ENCODE measurements at places on chromosomes 12 and 14.

DNA sequence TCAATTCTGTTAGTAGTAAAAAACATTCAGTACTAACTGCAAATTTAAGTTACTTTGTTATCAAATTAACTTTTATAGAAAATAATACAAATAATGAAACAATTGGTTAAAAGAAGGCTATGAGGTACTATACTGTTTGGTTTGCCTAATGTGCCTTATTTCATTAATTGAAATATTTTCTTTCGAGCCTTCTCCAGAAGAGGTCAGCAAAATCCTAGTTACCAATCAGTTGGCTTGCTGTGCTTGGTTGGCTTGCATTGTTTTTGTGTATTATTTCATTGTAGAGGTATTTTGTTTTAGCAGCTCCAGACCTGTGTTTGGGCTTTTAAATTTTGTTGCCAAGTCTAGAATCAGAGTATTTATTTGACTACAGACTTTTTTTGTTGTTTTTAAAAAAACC, 68.5 kb downstream of the AEBP2 start:
- no peak for DNase-seq

DNA sequence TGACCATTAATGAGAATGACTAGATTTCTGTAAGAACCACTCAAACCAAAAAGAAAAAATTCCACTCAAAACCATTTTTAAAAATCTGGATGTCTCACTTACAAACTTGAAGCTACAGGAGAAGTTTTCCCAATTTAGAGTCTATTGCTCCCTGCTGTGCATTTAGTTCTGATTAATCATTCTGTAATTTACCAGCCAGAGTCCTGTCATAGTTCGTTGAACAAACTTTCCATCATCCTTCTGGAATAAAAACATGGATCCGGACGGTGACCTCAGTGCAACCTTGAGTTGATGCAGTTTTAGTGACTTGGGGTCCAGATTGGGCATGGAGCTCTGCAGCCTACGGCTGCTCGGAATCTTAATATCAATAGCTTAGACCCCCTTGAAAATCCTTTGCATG, 73.4 kb downstream of the PRMT8 start:
- DNase-seq = no peak

DNA sequence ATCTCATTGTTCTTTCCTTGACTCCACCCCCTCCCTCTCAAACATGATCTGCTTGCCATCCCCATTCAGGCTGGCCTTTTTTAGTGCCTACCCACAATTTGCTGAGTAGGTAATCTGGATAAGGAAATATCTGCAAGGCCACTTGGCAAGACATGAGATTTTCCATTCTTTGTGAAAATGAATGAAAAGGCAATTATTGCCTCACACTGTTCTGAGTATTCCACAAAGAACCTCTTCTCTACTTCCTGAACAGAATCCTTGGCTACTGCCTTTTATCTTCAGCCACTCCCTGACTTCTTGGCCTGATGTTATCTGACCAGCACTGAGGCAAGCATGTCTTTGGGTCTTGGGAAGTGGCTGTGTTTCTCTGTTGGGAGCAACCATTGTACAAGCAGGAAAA, 263.2 kb upstream of the ATP2B1 start:
- no peak for DNase-seq

DNA sequence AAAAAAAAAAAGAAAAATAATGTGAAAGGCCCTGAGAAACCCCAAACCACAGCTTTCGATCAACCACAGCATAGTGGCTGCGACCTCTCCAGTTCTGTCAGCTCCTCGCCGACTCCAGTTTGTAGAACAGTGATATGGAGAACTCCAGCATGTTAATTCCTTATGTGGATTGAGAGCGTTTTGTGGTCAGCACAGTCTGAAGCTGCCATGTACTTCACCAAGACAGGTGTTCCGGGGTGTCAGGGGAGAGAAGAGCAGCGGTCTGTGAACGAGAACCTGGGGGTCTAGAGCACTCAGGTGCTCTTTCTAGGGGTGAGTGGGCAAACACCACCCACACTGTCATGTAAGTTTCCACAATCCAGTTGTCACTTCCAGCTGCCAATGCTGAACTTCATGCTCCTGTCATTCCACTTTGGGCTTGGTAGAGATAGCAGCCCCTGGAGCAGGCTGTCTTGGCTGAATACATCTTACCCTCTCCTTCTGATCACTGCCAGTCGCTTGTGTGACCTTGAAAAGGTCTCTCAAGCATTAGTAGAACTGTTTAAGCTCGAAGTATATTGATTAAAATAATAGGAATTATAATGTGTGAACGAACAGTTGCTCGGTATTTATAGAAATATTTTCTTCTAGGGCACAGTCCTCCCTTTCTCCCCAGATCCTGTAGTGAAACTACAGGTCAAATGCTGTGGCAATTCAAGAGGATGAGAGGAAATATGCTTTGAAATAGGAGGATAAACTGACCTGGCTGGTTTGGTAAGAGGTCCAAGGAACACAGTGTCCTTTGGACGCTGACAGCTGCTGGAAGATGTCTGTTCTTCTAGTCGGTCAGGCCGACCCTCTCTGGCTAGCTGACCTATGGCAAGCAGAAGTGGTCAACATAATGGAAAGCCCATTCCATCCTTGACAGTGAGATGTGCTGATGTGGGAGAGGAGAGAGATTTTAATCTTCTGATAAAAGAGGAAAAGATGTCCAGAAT, 15.7 kb upstream of the MAX start:
- DNase-seq = no peak

DNA sequence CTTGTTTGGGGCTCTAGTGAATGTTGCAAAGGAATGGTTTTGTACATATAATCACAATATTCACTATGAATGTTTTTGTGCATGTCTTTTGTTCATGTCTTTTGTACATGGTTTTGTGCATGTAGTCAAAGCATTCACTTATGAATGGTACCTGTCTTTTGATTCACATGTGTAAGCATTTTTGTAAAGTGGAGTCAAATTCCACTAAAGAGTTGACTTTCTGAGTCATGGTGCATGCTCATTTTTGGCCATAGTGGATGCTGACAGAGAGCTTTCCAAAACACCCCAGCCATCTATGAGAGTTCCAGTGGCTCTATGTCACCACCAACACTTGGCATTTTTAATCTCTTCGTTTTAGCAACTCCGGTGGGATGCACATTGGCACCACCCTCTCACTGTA, 1185.9 kb upstream of the TMEM132C start:
- no peak for DNase-seq

- no peak for DNase-seq
These were observed 355.6 kb downstream of the LRIG3 start for GRCh38 chr12:58564721-58565120.

DNA sequence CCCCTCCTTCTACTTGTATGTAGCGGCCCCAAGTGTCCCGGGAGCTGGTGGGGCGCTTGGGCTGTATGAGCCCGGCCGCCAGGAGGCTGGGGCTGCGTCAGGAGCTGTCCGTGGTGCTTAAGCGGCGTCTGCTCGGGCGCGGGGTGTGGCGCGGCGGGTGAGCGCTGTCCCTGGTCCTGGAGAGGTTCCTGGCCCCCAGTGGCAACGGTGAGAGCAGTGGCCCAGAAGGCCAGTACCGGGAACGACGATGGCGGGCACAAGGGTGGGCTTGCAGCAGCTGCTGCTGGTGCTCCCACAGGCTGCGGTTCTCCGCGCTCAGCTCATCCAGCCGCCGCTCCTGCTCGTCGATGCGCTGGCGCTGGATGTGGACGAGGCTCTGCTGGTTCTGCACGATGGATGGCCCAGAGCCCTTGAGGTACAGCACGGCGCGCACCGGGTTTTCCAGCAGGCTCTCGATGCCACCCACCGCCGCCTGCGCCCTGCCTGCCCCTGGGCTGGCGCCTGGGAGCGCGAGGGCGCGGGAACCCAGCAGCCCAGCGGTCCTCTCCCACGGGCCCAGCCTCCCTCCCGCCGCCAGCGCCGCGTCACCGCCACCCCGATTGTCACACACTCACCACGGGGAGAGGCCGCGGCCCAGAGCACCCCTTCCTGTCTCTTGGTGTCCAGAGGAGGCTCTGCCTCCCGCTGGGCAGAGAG, 41.9 kb upstream of the FKBP4 start:
- peak; percentile 58 for DNase-seq

- DNase-seq = no peak
These were observed 31.9 kb downstream of the NUAK1 start for GRCh38 chr12:106106892-106107291.

GRCh38 chr14:62123961-62124360, 361.7 kb downstream of the SNAPC1 start:
- DNase-seq = no peak

DNA sequence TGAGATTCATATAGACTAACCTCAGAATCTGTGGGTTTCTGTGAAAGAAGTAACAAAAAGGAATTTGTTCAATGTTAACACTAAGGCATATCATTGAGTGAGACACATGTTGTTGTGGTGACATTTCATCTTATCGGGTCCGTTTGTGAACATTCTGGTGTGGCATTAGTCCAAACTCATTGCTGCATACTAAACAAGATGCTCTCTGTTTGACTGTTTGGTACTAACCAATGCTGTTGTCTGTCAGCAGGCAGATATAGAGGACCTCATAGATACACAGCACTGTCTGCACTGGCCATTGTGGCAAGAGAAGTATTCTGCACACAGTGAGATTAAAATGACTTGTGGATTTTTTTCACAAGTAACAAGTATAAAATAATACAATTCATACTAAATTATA, 41.2 kb downstream of the SLC25A21 start:
- no peak for DNase-seq
